M059J (cell line): ENCODE measurements at places on chromosomes 1 and 21.
A peak's percentile ranks its signal among the peaks of the same experiment; 100 is the strongest.

DNA sequence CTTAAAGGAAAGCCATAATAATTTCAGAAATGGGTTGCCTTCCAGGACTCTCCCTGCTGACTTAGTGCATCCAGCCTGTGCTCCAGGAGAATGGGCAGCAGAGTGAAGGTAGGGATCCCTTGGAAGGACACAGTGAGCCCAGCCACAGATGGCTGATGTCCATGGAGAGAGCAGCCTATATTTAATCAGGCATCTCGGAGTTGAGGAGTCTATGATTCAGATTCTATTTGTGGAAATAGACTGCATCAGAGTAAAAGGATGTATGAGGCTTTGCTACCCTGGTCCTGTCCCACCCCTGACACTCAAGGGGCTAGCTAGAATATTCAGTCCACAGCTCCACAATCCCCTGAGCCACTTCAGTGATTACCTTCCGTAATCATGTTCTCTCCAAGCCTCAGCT is 43.8 kb upstream of the PBX1 start:
- no peak for DNase-seq

GRCh38 chr1:215780139-215780538 is 213.0 kb downstream of the KCTD3 start:
- DNase-seq = no peak

DNA sequence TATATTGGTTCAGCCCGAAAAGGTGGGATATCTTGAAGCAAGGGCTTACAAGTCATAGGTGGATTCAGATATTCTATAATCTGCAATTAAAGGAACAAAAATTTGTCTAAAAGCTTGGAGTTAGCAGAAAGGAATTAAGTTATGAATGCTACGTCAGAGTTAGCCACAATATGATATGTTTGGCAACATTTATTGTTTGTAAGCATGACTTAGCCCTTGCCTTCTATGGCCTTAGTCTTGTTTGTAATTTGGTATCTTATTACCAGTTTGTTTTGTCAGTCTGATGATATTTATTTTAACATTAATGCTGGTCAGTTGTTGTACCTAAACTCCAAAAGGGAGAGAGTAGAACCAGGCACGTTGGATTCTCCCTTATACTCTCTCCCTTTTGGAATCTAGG is 43.1 kb upstream of the SUCO start:
- DNase-seq = no peak

- DNase-seq = no peak
Measured at GRCh38 chr1:84467298-84467697, 11.8 kb upstream of the RPF1 start.

GRCh38 chr1:68132426-68133130 is 82.2 kb upstream of the DIRAS3 start:
- no peak for DNase-seq

DNA sequence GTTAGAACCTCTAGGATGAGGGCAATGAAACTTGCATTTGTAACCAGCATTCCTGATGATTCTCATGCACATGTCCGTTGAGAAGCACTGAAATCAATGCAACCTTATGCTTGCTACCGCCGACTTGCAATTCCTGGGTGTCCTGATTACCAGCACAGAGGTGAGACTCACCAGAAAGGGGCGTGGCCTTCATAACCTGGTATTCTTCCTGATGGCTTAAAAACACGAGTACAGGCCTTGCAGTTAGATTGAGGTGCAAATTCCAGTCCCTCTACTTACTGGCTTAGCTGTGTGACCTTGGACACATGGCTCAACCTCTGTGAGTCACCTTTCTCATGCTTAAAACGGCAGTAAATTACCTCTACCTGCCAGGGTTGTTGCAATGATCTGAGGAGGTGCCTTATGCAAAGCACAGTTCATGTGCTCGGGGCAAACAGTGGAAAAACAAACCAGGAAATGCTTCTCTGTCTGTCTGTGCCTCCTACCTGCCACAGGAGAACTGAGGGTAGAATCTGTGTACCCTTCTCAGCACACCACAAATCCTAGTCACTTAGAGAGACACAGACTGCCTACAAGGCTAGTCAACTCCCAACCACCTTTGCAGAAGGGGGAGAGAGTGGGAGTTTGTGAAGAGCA is 39.1 kb upstream of the ECE1 start:
- DNase-seq = peak; percentile 83

DNA sequence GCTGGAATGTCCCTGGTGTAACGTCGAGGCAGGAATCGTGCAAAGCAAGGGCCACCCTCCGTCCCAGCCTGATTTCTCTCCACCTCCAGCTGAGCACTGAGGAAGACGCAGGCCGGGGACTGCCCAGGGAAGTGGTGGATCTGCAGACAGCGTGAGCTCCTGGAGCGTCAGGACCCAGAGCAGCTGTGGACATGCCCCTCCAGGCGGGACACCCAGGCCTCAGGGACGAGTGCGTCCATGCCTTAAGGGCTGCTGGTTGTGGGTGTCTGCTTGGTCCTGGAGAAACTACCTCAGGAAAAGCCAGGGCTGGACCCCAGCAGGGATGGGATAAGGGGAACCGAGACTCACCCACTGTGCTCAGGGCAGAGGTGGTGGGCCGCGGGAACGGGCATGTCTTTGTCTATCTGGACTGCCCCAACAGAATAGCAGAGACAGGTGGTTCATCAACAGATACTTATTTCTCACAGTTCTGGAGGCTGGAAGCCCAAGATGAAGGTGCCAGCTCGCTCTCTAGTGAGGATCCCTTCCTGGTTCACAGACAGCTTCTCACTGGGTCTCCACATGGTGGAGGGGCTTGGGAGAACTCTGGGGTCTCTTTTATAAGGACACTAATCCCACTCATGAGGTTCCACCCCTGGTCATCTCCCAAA is 5.8 kb upstream of the MMEL1 start:
- DNase-seq = no peak

GRCh38 chr1:31127266-31127665 is 61.7 kb upstream of the PUM1 start:
- no peak for DNase-seq

- peak; percentile 46 for DNase-seq
Measured at GRCh38 chr1:171718216-171718615, 23.6 kb downstream of the VAMP4 start.

DNA sequence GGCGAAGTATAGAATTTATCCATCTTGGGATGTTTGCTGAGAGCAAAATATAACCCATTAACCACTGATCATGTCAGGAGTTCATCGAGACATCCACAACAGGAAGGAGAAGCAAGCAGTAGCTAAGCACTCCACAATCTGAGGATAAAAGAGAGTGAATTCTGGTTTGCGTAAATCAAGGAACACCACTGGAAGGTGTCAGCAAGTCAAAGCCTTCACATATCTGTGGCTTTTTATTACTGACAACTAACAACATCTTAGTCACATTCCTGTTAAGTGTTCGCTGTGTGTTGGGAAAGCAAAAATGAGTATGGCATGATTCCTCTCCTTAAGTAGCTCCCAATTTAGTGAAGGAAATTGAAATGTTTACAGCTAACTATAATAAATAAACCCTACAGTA is 44.5 kb upstream of the DARS2 start:
- DNase-seq = peak; percentile 9

DNA sequence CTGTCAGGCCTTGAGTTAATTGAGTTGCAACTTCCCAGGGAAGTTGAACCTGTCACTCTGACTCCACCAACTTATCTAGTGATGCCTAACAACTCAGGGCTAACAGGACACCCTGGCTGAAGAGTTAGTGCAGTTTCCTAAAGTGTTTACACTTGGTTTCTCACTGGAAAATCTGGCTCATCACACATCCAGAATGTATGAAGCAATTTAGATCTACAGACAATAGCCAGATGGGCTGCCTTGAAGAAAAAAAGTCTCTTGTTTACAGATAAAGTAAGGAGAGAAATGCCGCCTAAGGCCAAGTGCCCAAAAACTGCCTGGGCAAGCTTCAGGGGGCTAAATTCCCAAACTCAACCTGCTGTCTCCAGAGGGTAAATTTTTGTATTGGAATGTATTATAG is 446.3 kb upstream of the NCAM2 start:
- DNase-seq = no peak
